ENCODE measurements at places on chromosomes 1 and 21.

DNA sequence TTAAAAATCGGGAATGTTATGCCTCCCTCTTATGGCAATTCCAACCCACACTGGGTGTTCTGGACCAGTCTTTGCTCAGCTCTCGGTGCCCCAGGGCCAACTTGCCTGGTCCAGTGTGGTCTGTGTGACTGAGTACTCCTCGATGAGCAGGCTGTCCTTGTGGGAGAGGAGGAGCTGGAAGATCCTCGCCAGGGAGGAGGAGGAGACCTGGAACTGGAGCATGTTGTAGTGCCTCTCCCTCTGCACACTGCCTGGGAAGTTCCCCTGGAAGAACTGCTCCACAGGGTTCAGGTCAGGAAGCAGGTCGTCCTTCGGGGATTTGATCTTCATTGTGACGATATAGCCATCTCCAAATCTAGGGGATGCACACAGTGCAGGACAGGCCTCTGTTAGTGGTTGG is 88.5 kb upstream of the GCLM start:
- no peak for DNase-seq

- no peak for DNase-seq
Measured at GRCh38 chr1:236058141-236058934, 6.6 kb downstream of the NID1 start.

- no peak for DNase-seq
Measured at GRCh38 chr1:29505532-29506220, 269.4 kb downstream of the PTPRU start.

- DNase-seq: no peak
Measured at GRCh38 chr1:236161230-236161629, 18.9 kb downstream of the GPR137B start.

DNA sequence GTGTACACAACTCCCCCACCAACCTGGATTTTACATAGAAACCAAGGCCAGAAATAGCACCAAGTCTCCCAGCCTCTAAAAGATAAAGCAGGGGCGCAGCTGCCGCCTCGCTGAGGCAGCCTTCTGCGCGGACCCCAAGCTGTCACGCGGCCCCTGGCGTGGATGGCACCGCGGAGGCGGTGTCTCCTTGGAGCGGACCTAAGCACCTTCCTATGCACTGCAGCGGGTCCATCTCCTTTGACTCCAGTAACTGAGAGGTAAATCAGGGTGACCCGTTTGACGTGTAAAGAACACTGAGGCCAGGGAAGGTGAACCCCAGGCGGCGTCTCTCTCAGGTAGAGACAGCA is 17.0 kb downstream of the ZNF697 start:
- no peak for DNase-seq

- no peak for DNase-seq
Measured at GRCh38 chr1:237183963-237184540, 142.1 kb downstream of the RYR2 start.

- DNase-seq: no peak
Measured at GRCh38 chr1:198205016-198205684, 48.4 kb downstream of the NEK7 start.

GRCh38 chr1:12125422-12126355 is 41.1 kb upstream of the TNFRSF1B start:
- no peak for DNase-seq

DNA sequence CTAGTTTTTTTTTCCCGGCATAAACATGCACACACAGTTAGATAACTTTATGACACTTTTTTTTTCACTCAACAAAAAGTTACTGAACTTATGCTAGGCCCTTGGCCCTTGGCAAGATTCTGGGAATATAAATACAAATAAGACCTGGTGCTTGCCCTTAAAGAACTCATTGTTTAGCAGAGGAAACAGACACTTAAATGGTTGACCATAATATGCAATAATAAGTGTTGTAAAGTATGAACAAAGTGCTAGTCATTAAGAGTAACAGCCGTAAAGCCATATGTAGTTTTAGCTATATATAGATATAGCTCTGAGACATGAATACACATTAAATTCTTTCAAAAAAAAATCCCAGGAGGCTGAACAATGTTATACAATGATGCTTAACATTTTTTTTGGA is 198.3 kb downstream of the CYYR1 start:
- DNase-seq: no peak

DNA sequence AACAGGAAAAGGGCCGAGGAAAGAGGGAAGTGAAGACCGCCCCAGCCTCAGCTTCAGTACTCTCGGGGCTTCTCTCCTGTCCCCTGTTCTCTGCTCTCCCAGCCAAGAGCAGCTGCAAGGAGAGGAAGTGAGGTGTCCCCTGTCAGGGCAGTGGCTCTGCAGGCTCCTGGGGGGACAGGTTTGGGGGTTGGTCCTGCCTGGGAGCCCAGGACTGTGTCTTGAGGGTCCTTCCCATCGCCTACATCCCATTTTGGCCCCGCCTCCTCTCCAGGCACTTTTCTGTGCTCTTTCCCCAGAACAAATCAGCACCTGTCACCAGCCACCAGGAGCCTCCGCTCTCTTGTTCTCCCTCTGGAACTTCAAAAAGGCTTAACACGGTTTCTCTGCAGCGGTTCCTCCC is 82.6 kb downstream of the VWA5B1 start:
- no peak for DNase-seq

DNA sequence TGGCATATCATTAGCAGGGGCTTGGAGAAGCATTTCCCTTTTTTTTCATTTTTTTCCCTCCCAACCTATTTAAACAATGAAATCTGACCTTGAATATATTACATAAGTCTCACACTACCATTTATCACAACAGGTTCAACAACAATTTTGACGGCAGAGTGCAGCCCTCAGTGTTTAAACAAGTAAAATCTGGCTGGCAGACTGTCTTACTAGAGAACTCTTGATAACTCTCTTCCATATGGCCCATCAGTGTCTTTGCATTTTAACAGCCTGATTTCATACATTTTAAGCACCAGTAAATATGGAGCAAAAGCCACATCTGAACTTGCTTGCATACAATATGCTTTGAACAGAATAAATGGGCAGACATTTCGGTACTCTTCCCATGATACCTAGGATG is 213.0 kb downstream of the KCTD3 start:
- no peak for DNase-seq

- no peak for DNase-seq
Measured at GRCh38 chr1:83864991-83865390, 133.9 kb downstream of the TTLL7 start.

DNA sequence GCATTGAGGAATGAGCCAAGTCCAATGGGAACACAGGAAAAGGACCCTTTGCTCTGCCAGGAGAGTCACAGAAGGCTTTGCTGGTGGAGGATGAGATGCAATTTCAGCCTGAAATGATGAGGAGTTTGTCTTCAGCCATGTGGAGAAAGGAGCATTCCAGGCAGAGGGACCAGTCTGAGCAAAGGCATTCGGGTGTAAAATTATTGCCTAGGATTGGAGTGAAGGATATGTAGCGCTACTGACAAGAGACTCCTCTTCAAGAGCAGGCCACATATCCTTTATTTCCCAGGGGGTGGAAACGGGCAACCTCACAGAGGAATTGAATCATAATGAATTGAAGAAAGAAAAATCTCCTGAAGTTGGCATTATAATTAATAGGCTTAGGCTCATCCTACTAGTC is 1.1 kb upstream of the CSF1 start:
- DNase-seq: no peak

DNA sequence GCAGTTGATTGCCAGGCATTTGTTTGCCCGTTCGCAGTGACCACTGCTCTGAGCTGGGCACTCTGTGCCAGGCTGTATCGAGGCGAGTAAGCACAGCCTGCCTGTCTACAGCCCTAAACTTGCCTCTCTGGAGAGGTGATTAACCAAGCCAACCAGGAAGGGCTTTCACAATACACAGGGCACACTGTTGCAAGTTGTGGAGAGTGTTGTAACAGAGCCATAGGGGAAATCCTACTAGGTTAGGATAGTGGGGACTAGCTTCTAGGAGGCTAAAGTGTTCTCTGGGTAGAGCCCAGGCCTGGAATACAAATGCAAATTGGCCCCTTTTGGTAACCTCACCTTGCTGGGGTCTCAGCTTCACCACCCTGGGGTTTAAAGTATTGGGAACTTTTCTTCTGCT is 23.8 kb downstream of the PRDM2 start:
- DNase-seq: no peak

DNA sequence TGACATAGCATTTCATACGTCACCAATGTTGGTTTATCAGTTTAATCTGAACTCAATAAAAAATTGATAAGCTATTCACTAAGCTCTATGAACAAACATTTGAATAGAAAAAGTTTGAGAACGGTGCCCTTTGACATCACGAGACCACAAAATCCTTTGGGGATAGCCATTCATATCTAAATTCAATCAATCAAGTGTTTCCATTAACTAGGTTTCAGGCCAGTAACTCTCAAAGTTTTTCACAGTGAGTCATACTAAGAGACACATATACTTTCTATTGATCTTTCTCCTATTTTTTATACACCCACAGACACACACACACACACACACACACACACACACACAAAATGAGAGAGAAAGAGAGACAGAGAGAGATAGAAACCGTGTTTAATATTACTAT is 235.4 kb upstream of the SNX7 start:
- no peak for DNase-seq

DNA sequence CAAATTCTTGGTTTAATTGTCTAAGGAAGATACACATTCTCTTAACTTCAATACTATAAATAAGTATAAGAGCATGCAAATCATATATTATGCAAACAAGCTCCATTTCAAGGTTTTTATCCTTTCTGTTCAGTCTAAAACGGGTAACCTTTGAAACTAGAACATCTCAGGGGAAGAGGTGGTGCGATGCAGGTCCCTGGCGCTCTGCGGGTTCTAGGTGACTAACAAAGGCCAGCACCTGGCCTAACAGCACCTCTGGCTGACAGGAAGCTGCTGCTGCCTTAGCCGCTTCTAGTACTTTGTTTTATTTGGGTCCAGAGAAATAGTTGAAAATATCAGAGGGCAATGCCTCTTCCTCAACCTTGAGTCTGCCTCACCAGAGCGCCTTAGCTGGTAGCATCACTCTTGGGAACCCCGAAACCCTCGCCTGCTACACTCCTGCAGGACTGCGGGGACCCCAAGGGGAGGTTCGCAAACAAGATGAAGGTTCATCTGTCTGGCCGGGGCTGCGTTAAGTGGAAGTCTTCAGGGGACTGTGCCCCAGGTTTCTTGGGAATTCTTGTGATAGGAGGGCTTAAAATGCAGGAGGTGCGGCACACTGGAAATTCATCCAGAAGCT is 45.5 kb downstream of the PRDM15 start:
- no peak for DNase-seq

DNA sequence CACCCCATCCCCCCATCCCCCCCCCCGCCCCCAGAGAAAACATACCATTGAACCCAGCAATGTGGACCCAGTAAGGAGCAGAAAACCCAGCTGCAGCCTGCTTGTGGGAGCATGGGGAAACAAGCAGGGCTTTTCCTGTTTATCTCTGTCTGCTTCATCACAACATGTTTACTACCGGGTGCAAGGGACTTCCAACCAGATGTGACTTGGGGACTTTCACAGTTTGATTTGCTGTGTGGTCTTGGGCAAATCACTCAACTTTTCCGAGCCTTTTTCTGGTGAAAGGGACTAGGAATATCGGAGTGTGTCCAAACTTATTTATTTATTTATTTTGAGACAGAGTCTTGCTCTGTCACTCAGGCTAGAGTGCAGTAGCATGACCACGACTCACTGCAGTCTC is 3.2 kb downstream of the TMCC2 start:
- no peak for DNase-seq

GRCh38 chr1:111776391-111776790 is 20.7 kb downstream of the DDX20 start:
- DNase-seq: no peak

- no peak for DNase-seq
Measured at GRCh38 chr21:31342348-31342747, 1.7 kb downstream of the TIAM1 start.

GRCh38 chr1:162561616-162562469 is at the start of gene UAP1:
TSS of gene UAP1 (plus strand) at chr1:162561722. CDS start at chr1:162566069, 4,347 bp downstream.
- no peak for DNase-seq

- DNase-seq: no peak
Measured at GRCh38 chr1:201194046-201194445, 3.4 kb downstream of the IGFN1 start.

- DNase-seq: no peak
Measured at GRCh38 chr1:51726051-51726450, 109.2 kb downstream of the OSBPL9 start.

DNA sequence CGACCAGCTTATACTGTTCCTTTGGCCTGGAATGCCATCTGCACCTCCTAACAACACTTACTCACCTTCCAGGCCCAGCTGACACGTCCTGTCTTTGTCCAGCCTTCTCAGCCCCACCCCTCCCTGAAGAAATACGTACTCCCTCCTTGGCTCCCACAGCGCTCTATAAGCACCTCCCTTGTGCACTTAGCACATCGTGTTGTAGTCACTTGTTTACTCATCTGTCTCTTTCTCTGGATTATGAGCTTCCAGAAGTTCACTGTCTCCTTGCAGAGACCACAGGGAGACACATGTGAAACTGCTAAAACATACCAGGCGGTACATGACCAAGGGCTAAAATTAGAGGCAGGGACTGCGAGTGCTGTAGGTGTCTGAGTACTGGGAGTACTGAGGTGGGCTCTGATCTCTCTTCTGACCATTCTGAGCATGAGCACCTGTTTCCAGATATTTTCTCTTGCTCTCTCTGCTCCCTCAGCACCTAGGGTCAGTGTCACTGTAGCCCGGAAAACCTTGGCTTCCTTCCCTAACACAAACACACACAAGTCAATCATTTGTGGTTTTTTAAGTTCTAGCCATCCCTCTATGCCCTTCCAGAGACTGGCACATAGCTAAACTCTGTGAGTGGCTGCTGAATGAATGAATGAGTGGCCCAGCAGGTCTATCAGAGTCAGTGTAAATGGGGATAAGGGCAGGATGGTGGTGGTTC is 5.1 kb downstream of the DCST1 start:
- DNase-seq: no peak

DNA sequence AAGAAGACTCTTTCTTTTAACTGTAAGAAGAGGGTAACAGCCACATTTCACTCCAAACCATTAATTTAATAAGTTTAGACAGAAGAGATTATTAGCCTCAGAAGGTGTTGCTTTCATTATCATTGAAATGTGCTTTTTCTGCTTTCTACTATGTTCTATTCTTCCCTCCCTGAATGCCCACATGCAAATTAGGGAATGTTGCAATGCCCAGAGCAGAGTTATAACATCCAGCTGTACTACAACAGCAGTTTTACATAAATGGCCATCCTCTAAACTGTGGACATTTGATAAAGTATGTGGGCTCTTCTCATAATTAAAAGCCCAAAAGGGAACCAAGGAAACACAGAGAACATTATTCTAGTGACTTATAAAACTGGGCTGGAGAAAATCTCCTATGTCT is 82.2 kb upstream of the SOD1 start:
- DNase-seq: no peak

- DNase-seq: no peak
Measured at GRCh38 chr1:176167210-176167609, 39.9 kb downstream of the COP1 start.

- DNase-seq: no peak
Measured at GRCh38 chr21:21341041-21341440, 342.8 kb downstream of the NCAM2 start.

DNA sequence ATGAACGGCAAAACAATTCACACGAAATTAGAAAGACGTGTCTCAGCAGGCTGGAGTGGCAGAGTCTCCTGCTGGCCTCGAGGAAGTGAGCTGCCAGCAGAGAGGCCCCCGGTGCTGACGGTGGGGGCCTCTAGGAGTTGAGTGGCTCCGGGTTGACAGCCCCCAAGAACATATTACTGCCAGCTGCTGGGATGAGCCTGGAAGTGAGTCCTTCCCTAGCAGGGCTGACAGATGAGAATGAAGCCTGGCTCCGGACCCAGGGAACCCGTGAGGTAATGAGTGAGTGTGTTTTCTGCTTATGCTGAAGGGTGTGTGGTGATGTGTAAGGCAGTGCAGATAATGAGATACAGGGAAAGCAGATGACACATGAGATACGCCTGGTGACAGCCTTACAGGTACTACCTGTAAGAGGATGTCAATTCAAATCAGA is 23.5 kb upstream of the LRRC47 start:
- DNase-seq: no peak
